Stimulated activated CD8-positive, alpha-beta memory T cell treated with anti-CD3 and anti-CD28 coated beads, Interleukin-4, amount 100 ng/mL, for 4 hours (primary cell): ENCODE measurements at places on chromosomes 1 and 21.

DNA sequence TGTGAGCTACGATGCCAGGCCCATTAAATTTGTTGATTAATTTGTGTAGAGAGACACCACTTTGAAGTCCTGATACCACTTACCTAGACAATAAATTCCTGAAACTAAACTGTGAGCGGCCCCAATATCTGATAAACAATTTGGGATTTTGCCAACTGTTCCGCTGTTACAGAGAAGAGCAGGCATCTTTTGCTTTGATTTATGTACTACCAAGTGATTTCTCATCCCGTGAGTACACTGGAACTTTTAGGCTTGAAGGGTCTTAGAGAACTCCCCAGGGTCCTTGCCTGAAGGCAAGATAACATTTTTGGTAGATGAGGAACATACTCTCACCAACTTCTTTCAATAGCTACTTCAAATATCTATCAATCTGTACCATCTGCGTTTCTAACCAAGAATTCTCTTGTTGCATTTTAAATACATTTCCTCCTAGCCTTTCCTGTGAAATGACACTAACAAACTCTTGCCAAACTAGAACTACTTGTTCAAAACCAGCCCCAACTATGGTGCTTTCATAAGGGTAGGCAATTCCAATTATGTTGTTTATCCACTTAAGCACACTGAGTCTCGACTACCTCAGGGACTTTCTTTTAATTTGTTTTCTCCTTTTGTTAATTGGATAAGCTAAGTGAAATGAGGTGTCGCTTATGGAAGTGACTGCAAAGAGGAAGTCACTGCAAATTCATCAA lies 23.2 kb upstream of the SLC30A1 start:
- DNase-seq = no peak

GRCh38 chr1:93749894-93750301 lies 68.3 kb upstream of the BCAR3 start:
- DNase-seq = no peak

DNA sequence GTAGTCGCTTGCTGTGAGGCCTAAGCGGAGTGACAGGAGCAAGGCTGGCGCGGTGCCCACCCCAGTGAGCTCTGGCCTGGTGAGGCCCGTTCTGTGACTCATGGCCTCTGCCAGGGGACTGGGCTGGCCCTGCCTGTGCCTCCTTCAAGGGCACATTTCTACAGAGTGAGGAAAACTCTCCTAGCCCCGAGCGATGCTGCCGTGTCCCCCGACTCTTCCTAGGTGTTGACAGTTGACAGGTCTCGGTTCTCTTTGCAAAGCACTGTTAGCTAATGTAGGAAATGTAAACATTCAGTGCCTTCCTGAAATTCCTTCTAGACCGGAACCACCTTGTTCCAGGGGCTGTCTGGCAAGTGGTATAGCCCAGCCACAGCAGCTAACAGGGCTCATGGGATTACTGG lies 43.9 kb downstream of the ABCG1 start:
- DNase-seq = no peak

DNA sequence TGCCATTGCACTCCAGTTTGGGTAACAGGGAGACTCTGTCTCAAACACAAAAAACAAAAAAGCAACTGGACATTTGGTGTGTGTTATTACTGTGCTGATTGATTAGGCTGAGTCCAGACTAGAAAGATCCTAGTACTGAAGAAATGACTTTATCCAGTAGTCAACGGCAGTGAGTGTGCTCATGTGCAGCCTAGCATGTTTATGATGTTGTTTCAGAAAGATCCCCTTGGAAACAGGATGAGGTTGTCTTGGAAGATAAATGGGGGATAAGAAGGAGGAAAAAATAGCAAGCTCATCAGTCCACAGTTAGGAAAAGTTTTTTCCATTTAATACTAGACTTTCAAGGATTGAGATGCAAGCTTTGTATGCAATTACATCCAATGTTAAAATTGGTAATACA lies 14.3 kb downstream of the RUSC1 start:
- no peak for DNase-seq

DNA sequence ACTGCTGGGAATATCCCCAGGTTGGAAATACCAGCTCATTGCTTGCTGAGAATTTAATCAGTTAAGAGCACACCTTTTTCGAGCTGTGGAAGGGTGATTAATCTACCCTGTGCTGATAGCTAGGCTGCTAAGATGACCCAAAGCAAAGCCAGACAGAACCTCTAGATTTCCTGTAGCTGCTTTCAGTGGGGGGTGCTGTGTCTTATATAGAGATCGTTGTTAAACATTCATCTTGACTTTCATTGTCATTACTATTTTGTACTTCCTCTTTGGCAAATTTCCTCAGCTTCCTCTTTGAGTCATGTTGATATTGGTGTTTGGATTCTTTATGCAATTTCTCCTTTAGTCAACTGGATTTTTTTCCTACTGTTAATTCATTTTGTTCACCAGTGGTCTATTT lies 155.3 kb downstream of the DISC1 start:
- no peak for DNase-seq

DNA sequence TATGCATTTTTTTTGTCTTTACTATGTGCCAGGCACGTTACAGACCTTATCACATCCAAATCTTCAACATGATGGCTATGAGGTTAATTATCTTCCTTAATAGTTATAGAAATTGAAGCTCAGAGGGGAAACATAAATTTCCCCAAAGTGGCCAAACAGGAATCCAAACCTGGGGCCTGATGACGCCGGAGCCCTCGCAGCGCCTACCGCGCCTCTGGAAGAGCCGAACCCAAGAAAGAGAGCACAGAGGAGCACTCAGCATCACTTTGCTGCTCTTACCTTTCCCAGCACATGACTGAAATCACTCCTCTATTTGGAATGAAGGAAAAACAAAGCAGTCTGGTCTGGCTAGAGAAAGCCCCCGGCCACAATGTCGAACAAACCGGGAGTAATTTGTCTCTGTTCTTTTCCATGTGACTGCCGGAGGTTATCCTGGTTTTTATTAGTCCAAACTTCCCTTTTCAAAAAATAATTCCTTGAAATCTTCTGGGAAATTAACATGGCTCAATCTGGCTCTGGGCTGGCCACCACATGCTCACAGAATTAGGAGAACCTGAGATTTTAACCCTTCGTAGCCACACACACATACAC lies 195.5 kb downstream of the ADSS2 start:
- DNase-seq = no peak

- DNase-seq = no peak
These were observed 229.5 kb downstream of the TOMM20 start for GRCh38 chr1:234899041-234899729.

GRCh38 chr1:199123615-199124014 lies 484.8 kb downstream of the PTPRC start:
- DNase-seq = no peak

- no peak for DNase-seq
These were observed 6.8 kb upstream of the ERO1B start for GRCh38 chr1:236288620-236288976.
